ENCODE measurements at places on chromosomes 6 and 20.
A peak's percentile ranks its signal among the peaks of the same experiment; 100 is the strongest.

DNA sequence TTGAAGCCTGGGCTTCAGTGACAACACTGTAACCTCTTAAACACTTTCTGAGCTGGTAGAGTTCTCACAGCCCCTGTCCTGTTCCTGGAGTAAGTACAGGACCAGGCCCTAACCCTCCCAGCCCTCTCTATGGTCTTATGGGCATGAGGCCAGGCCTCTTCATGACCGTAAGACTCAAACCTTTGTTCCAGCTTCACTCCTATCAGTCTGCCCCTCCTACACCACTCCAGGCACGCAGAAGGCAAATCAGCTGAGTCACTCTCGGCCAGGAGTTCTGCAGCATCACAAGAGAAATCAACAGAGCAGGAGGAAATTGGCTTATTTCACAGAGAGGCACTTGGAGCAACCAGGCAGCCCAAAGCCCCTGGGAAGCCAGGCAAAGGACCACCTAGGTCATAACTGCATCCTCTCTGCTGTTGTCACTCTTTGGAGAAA is 25.3 kb upstream of the CHD6 start:
- DNase-seq: no peak

GRCh38 chr6:12911427-12911826 is 194.9 kb downstream of the PHACTR1 start:
- no peak for DNase-seq

DNA sequence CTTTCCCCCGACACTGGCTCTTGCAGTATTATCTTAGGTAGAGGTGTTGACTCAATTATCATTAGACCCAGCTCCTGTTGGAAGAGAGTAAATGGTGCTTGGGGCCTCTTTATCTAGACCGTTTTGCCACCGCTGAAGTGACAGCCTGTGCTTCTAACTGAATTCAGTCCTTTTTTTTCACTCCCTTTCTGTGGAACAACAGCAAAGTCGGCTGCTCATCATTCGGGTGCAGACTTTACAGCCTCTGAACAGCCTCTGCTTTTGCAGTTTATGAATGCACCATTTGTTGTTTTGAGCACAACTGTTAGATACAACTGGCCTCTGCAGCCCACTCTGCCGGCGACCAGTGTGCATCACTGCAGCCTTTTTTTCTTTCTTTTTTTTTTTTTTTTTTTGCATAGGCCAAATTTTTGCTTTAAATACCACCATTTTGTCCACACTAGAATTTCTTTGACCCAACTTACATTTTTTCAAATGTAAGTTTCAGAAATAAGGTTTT is 35.8 kb downstream of the RREB1 start:
- DNase-seq: no peak

- DNase-seq: no peak
These were observed 201.4 kb upstream of the HDDC2 start for GRCh38 chr6:125503181-125503580.

- peak; percentile 87 for DNase-seq
These were observed 2.7 kb downstream of the L3MBTL3 start for GRCh38 chr6:130020907-130021629.

DNA sequence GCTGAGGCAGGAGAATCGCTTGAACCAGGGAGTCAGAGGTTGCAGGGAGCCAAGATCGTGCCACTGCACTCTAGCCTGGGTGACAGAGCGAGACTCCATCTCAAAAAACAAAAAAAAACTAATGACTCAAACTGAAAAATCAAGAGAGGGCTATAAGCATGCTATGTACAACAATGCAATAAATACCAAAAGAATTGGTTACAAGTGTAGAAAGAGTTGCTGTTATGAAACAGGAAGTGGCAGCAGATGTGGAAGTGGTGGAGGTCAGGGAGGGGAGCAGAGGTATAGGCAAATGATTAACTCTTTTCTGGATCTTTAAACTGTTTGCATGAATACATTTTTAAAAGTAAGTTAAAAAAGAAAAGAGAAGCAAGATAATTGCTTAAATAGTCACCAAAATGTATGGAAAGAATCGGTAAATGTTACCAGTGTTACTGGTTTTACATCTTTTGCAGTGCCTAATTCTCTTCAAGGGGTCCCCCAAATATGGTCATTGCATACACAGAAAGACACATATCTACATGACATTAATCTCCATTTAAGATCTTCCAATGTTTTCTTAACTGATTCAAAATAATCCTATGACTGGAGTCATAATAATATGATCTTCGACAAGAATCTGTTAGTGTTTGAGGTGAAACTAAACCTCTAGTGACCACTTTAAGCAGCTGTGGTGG is 15.0 kb downstream of the CALHM6 start:
- DNase-seq: peak; percentile 87

DNA sequence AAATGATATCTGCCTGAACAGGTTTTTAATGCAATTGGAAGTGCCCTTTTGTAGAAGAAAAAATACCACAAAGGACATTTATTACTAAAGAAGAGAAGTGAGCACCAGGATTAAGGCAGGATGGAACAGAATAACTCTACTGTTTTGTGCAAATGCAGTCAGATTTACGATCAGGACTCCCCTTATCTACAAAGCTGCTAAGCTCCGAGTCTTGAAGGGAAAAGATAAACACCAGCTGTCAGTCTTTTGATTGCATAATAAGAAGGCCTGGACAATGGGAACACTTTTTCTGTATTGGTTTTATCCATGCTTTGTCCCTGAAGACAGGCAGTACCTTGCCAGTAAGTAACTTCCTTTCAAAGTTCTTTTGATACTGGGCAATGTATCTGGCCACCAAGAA is 797.9 kb upstream of the SLC35B3 start:
- no peak for DNase-seq

DNA sequence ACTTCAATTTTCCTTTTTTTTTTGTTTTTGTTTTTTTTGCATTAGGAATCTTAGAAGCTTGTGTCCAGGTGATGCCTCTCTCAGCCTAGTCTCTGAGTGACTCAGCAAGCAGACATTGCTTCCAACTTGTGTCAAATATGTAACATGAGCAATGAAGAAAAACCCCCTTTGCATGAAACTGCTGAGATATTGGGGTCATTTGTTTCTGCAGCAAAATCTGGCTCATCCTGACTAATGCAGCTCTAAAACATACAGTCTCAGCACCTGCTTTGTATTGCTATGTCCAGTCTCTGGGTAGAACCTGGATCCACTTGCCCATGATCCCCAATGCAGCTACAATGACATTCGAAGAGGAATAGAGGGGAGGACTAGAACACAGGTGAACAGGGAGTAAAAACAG is 55.7 kb upstream of the LRFN2 start:
- no peak for DNase-seq

- no peak for DNase-seq
These were observed 44.1 kb upstream of the GRM4 start for GRCh38 chr6:34189806-34190503.

DNA sequence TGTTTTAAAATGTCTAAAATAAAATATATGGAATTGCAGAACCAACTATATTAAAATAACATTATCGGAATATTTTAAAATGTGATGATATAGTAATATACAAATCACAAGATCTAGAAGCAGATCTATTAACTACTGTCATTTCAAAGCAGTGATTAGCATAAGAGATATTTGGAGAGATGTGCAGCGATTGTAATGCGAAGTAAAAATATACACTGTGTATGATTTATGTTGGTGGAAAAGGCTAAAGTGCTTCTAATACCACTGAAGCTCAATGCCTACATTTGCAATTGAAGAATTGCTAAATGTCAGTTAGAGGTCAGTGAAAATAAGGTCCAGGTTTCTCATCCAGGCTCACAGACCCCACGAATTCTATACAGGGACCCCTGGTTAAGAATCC is 248.6 kb upstream of the PLN start:
- DNase-seq: no peak

DNA sequence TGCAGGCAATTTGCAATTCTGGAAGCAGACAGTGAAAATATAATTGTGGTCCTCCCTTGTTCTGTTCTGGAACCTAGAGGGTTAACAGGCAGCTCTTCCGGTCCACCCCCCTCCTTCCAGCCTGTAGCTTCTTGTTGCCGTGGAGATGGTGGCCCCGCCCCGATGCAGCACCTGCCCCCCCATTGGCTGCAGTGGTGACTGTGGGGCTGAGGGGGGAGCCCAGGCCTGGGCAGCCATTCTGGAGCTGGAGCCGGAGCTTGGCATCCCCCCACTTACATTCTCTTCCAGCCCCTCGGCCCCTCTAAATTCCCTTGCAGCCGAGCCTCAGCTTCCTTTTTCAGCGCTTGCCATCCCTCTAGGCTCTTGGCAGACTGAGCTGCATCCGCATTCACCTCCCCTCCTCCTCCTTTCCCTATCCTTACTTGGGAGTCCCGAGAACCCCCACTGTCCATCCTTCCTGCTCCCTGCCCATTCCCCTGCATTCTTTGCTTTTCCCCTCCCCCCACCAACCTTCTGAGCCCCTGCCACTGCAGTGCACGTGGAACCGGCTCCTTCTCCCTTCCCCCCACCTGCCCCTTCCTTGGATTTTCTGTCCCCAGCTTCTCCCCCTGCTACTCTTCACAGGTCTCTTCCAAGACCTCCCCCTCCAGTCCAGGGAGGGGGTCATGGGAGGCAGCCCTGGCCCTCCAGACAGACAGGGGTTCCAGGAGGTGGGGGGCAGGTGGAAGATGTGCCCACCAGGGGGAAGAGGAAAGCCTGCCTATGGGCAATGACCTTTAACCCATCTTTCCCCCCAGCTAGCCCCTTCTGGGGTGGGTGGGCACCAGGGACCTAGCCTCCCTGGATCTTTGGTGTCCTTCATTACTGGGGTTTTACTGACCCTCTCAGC is 11.4 kb downstream of the SYNGAP1 start:
- DNase-seq: no peak

- DNase-seq: no peak
These were observed 40.0 kb upstream of the CLDN20 start for GRCh38 chr6:155223646-155224451.

DNA sequence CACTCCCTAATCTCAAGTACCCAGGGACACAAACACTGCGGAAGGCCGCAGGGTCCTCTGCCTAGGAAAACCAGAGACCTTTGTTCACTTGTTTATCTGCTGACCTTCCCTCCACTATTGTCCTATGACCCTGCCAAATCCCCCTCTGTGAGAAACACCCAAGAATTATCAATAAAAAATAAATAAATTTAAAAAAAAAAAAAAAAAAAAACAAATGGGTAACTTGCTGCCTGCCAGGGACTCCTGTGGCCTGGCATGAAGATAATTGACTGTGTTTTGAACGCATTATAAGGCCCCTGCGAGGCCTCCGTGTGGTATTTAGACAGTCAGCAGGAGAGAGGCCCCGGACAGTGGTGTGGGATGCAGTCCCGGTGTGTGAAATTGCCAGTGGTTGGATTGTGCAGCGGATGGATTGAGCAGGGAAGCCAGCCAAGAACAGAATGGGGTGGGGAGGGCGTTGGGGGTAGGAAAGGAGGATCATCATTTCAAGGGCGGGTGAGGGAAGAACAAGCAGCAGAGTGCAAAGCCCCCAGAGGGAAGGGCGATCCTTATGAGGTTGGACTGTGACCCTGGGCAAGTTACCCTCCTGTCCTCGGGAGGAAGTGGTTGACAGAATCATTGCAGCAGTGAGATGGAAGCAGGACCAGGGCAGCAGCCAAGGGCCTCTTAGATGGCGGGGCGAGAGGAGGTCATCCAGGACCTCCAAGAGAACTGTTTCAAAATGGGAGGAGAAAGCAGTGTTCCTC is 43.3 kb downstream of the PPARD start:
- DNase-seq: no peak

- no peak for DNase-seq
These were observed 12.7 kb downstream of the COL9A3 start for GRCh38 chr20:62829231-62830230.

DNA sequence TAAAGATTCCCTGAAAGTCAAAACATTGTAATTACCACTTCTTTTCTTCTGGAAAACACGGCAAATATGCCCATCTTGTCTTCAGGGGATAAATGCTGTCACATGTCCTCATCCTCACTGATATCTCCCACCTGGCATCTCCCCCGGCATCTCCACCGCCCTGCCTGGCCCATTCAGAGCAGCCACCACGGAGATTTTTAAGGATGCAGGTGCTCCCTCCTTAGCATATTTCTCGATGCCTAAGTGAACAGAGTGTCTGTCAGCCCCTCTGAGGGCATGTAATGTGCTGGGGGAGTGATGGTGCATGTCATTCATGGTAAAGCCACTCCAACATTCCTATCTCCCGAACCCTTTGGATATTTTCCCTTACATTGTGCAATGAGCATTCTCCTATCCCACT is 215.5 kb downstream of the PREX1 start:
- no peak for DNase-seq

DNA sequence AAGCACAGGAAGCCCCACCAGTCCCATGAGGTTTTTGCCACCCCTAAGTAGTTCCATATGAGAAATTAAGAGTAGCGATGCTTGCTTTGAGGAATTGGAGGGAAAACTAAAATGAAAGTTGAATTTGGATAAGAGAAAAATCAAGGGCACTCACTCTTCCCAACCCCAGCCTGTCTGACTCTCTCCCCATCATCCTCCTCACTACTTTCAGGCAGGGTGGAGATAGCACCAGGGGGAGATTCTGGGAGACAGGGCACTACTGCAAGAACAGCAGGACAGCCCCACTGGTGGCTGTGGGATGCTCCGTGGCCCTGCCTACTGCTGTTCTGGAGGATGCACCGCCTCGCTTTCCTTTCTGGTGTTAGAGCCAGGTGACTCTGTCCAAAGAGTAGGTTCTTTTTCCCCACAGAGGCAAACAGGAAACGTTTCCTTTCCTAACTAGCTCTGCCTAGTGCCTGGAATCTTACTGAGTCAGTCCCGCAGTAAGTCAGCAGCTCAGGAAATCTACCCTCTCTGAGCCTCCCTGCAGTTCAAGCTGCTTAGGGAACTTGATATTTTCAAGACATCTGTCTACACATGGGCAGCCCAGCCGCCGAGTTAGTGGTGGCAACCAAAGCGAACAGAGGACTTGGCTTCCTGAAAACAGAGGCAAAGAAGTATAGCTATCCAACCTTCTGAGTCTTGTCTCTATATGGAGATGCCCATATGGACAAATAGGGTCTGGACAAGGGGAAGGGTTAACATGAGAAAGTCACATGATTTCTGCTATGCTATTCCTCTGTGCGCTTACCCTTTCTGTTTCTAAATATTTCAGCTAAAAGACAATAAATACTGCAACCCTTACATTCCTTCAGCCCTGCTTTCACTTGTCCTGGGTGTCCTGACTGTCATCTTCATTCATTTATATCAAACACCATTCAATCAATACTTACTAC is 11.4 kb downstream of the HLA-E start:
- DNase-seq: peak; percentile 13

GRCh38 chr6:109874086-109874485 is 104.0 kb upstream of the GPR6 start:
- no peak for DNase-seq

- no peak for DNase-seq
These were observed 41.9 kb downstream of the PKHD1 start for GRCh38 chr6:52045481-52045880.

DNA sequence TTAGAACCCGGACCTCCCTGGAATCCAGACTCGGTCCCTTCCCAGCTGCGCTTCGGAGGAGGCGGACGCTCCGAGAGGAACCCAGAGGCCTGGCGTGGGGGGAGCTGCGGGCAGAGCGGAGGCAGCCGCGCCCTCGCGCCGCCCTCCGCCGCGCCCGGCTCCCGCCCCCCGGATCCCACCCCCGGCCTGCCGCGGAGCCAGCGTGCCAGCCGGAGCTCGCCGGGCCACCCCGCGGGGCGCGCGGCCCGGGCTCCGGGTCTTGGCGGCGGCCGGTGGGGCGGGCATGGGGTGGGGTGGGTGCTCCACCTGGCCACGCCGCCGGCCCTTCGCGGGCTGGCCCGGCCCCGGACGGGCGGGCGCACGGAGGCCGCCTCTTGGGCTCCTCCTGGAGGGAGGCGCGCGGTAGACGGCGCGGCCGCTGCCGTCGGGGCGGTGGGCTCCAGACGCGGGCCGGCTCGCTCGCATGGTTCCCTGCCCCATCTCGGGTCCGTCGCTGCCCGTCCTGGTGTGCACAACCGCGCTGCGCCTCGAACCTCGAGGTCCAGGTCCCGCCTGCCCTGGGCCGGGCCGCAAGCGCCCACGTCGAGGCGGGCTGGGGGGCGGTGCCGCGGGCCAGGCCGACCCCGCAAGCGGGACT is 592 bp upstream of the CDYL start:
- peak; percentile 36 for DNase-seq

All from bone marrow (tissue), 2 donors.